Osteoblast (primary cell): ENCODE measurements at places on chromosomes 4 and X. TPM values are rescaled to one million over a fixed set of nuclear protein-coding genes. Genes with fewer than 3 reads are reported as not detected.

Gene UVSSA
- total RNA-seq = 12.7 and 14.8 TPM in 2 replicates

Gene PAGE4
- not detected in 2 replicates for total RNA-seq

Gene DNAAF6
- total RNA-seq = not detected in 2 replicates

Gene CABS1
- not detected in 2 replicates for total RNA-seq

Gene HSPA4L
- 4.0 and 4.7 TPM in 2 replicates for total RNA-seq

Gene JADE1
- 25.3 and 26.4 TPM in 2 replicates for total RNA-seq

Gene STOX2
- 0.36 and 0.59 TPM in 2 replicates for total RNA-seq

Gene KCND1
- 0.29 and 0.36 TPM in 2 replicates for total RNA-seq

Gene P2RY8
- under 0.01 TPM in 1 of 2 replicates, not detected in the other for total RNA-seq

Gene NDST3
- total RNA-seq = not detected in 2 replicates

DNA sequence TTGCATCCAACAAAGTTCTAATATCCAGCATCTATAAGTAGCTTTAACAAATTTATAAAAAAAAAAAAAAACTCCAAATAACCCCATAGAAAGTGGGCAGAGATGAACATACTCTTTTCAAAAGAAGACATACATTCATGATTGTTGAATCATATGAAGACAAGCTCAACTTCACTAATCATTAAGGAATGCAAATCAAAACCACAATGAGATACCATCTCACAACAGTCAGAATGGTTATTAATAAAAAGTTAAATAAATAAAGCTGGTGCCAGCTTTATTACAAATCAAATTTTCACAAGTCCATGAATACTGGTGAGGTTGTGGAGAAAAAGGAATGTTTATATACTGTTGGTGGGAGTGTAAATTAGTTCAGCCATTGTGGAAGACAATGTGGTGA lies 592.0 kb downstream of the IQCM start:
- no peak for DNase-seq

DNA sequence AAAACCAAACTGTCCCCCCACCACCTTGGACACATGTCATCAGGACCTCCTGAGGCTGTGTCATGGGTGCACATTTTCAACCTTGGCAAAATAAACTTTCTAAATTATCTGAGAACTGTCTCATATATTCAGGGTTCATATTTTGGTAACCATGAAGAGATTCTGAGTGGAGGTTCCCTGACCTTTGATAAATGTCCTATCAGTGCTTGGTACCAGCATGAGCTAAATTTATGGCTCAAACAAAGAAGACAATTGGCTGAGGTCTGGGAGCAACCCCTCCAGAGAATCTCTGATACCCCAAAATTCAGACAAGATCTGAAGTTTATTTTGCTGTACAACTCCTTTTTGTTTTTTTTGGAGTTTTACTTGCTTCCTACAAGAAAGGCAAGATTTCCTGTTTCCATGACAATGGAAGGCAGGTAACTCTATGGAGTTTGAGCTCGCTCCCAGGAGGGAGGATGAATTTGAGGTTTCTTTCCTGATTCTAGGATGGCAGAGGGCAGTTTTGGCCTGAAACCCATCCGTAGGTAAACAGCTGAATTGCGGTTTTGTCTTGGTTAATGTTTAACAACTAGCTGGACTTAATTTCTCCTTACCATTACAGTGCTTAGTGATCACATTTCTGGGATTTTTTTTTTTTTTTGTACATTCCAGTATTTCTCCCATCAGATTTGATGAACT lies 14.5 kb downstream of the UGT2B15 start:
- no peak for DNase-seq

GRCh38 chr4:118279328-118279727 lies 73.5 kb downstream of the PRSS12 start:
- DNase-seq = no peak

DNA sequence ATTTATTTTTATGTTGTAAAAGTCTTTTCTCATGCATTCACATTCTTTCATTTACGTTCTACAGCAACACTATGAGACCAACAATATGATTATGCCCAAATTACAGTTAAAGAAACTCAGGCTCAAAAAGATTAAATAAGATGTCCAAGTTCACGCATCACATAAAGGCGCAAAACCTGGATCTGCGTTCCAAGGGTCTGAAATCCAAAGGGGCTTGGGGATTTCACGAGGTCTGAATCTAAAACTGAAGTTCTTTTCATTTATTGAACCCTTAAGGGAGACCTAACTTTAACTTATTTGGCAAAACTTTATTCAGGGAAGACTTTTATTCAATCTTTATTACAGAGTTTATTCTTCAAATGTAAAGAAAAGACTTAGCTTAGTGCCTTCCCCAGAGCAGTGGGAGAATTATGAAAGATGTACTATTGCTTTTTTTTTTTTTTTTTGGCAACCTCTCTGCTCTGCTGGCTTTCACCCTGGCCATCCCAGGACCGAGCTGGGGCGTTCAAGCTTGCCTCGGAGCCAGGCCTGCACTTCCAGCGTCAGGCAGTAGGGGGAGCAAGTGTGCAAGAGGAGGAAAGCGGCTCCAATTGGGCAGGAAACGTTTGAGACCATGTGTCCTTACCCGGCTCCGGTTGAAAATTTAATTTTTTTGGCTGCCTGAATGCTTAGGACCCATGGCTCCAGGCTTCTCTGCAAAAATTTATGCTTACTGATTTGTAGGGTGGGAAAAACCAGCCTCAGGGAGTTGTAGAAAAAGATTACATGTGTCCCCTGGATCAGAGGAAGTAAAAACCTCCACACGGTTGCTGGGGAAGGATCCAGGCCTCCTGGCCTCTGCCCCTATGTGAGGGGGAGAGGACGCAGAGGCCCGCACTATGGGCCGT lies 344.3 kb upstream of the KLF3 start:
- peak; percentile 92 for DNase-seq

DNA sequence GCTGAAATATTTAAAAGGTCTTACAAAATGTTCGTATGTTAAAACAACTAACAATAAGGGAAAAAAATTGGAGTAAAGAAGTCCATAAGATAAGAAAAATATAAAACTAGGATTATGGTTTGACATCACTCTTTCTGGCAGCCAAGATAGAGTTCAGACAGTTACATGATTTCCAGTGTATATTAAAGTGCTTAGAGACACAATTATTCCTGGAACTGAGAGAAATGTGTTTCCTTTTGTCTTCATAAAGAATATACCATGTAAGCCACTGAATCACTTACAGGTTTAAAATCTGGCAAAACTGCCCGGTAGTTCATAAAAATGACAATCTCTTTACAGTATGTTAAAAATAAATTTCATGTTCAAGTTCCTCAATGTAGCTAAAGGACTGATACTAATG lies 538.7 kb upstream of the ATOH1 start:
- DNase-seq = no peak

- no peak for DNase-seq
These were observed 188.2 kb downstream of the MAML3 start for GRCh38 chr4:139965789-139966188.

- no peak for DNase-seq
These were observed 131.5 kb downstream of the GABRA2 start for GRCh38 chr4:46258431-46258830.

- no peak for DNase-seq
These were observed 7.4 kb downstream of the ARHGAP10 start for GRCh38 chr4:147739239-147739823.

DNA sequence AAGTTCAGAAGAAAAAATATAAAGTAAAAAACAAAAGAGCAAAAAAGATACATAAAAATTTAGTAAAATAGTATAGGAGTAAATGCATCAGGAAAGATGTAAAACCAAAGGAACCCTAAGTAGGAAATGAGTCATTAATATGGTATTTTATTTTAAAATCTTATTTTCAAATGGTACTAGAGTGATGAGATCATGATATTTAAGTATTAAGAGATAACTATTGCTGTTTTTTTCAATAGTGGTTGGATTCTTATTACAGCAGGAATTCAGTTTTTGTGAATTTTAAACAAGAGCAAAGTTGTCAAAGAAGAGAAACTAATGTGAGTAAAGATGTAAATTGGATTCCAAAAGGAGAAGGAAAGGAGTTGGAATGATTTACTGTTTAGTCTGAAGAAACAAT lies 20.0 kb downstream of the EMCN start:
- DNase-seq = peak; percentile 78

DNA sequence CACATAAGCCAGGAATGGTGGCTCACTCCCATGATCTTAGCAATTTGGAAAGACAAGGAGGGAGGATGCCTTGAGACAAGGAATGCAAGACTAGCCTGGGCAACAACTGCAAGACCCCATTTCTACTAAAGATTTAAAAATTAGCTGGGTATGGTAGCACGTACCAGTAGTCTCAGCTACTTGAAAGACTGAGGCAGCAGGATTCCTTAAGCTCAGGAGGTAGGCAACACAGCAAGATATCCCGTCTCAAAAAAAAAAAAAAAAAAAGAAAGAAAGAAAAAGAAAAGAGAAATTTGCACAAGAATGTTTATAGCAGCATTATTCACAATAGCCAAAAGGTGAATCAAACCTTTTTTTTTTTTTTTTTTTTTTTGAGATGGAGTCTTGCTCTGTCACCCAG lies 29.7 kb downstream of the PDS5A start:
- DNase-seq = no peak

DNA sequence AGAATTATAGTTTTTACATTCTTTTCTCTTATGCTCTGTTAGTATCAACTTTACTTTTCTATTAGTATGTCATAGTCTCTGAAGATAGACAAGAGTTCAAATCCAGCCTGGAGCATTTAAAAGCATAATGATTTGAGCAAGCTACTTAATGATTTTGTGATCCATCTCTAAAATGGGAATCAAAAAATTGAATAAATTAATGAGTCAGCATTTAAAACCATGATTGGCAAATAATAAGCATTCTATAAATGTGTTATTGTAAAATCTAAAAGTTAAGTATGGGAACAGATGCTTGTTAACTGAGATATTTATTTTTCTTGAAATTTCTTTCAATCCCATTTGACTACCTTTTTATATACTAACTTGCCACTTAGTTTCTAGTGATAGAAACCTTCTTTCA lies 391.6 kb downstream of the PCDH7 start:
- DNase-seq = no peak

- peak; percentile 37 for DNase-seq
These were observed 71.0 kb upstream of the AFAP1 start for GRCh38 chr4:8010618-8011017.

DNA sequence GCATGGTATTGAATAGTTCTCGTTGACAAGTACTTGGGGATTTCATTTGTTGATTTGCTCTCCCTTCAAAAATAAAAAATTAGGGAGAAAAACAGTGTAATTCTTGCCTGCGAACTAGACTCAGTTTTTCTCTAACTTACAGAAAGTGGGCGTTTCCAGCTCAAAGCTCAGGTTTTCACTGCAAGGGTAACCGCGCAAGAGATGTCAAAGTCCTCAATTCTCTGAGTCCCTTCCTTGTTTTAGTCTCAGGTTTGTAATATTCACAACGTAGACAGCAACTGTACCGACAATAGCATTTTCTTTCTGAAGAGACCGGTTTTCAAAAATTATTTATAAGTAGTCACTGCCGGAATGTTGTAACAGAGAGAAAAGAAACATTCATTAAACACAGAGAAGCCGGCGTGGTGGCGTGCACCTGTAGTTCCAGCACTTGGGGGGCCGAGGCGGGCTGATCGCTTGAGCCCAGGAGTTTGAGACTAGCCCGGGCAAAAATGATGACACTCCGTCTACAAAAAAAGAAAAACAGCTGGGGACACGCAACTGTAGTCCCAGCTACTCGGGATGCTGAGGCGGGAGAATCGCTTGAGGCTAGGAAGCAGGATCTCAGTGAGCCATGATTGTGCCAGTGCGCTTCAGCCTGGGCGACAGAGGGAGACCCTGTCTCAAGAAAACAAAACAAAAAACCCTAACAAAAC lies 774 bp downstream of the ZCCHC4 start:
- DNase-seq = peak; percentile 30

GRCh38 chr4:96465834-96466233 lies 625.9 kb downstream of the PDHA2 start:
- DNase-seq = no peak

DNA sequence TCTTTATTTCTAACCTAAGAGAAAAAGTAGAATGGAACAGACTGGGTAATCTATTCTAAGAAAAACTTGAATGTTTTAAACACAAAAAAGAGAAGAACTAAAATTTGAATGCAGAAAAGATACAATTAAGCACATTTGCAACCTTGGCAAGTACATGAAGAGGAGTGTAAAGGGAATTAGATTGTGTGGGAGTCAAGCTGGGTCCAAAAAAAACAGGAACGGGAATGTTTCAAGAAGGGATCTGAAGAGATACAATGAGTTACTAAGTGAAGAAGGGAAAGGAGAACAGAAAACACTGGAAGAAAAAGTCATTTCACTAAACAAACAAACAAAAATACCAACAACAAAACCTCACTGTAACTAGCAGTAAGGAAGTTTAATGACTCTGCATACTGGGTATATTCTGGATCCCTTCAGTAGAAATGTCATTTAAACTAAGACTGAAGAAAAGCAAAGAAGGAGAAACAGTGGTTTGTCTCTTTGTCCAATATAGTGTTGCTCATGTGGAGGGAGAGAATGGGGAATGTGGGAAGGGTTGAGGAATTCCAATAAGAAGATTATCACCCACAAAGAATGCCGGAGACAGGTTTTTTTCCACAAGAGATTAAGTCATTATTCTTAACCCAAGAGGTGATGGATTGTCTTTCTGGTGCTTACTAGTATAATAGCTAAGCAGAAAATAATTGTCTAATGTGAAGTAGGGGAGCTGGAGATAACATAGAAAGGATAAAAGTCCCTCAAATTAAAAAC lies 50.4 kb upstream of the PTPN13 start:
- no peak for DNase-seq
